ACHN (cell line): ENCODE measurements at places on chromosomes 2 and 18.
A peak's percentile ranks its signal among the peaks of the same experiment; 100 is the strongest.

GRCh38 chr2:241892299-241893137, 23.0 kb downstream of the RTP5 start:
- DNase-seq = no peak

GRCh38 chr2:172928756-172929155, 146.9 kb upstream of the MAP3K20 start:
- no peak for DNase-seq

GRCh38 chr18:60064271-60064670, 164.5 kb downstream of the PMAIP1 start:
- DNase-seq = peak; percentile 86

DNA sequence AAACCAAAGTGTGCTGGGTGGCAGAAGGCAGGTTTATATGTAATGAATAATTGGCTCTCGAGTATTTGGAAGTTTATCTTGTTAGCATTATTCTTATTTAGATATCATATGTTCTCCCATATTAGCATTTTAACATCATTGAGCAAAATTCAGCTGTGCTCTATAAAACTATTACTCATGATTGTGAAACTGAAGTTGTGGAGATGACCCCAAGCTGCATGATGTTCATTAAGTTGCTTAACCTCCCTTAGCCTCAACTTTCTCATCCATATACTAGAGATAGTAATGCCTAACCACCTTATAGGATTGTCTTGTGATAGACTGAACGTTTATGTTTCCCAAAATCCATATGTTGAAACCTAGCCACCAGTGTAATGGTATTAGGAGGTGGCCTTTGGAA, 346.3 kb downstream of the SATB2 start:
- DNase-seq = no peak

DNA sequence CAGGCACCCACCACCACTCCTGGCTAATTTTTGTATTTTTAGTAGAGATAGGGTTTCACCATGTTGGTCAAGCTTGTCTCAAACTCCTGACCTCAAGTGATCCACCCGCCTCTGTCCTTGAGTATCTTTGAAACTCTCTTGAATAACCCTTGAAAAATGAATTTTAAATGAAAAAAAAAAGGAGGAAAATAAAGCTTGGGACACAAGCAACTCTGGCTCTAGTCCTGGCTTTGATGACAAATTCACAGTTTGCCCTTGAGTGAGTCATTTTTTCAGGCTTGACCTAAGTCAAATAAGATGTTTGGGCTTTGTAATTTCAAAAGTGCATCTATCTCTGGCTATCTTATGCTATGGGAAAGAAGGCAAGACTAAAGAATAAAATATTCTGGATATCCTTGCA, 79.0 kb upstream of the TRIB2 start:
- DNase-seq = no peak

- no peak for DNase-seq
Measured at GRCh38 chr2:43292297-43292696, 65.9 kb upstream of the ZFP36L2 start.

DNA sequence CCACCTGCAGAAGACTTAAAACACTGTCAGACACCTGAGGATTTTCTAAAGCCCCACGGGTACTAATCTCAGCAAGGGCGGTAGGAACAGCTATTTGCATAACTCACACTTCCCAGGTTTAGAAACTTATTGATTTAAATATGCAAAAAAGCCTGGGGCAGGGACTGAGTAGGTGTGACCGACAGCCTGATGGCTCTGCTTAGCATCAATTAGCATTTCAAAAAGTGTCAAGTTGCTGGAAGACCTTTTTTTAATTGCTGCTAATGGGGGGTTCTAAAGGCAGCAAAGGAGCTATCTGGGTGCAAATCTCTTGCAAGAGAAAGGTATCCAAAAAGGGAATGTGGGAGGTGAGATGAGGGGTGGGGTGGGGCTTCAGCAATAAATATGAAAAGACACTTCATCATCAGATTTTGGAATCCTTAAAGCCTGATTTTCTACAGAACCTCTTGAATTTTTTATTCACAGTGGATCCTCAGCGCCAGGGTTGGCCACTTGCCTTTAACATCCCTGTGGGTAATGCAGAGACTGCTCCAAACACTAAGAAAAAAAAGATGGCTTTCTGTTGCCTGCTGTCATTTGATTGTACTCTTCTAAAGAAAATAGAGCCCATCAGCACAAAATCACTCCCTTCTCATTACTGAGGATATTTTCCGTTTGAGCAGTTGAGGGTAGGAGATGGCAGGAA, 121.1 kb upstream of the RMP24 start:
- no peak for DNase-seq

DNA sequence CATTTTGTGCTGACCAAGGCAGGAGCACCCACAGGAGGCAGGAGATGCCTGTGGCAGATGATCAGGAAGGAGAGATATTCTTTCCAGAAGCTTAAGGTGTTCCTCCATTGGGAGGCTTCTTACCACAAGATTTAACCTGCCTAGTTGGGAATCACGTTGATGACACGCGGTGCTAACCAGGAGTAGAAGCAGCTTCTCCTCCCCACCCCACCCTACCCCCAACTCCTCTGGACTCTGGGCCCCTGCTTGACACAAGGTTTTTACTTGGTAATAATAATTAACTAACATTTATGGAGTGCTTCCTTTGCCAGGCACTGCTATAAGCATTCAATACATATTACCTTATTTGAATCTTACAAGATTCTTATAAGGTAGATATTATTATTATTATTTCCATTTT, 62.5 kb upstream of the PAPOLG start:
- DNase-seq = no peak

DNA sequence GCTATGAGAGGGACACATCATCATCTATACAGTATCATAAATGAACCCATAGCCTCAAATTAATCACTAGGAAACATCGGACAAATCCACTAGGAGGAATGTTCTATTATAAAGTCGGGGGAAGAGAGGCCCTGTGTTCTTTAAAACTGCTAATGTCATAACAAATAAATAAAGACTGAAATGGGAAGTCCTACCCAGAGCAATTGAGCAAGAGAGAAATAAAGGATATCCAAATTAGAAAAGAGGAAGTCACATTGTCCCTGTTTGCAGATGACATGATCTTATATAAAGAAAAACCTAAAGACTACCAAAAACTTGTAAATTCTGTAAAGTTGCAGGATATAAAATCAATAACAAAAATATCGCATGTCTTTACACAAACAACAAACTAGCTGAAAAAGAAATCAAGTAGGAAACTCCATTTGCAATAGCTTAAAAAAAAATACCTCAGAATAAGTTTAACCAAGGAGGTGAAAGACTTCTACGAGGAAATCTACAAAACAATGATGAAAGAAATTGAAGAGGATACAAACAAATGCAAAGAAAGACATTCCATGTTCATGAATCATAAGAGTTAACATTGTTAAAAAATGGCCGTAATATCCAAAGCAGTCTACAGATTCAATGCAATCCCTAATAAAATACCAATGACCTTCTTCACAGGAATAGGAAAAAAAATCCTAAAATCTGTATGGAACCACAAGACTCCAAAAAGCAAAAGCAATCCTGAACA, 30.6 kb downstream of the RTN4 start:
- no peak for DNase-seq

DNA sequence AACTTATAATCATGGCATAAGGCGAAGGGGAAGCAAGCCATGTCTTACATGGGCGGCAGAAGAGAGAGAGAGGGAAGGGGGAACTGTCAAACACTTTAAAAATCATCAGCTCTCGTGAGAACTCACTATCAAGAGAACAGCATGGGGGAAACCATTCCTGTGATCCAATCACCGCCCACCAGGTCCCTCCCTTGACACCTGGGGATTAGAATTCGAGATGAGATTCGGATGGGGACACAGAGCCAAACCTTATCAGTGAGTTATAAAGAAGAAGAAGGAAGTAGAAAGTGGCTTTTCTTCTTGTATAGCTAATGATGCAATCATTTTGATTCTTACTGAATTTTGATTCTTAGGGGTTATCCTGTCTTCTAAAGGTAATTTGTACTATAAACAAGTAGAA, 51.4 kb downstream of the SMCHD1 start:
- DNase-seq = no peak

- DNase-seq = no peak
Measured at GRCh38 chr2:118918017-118918416, 24.0 kb upstream of the MARCO start.

DNA sequence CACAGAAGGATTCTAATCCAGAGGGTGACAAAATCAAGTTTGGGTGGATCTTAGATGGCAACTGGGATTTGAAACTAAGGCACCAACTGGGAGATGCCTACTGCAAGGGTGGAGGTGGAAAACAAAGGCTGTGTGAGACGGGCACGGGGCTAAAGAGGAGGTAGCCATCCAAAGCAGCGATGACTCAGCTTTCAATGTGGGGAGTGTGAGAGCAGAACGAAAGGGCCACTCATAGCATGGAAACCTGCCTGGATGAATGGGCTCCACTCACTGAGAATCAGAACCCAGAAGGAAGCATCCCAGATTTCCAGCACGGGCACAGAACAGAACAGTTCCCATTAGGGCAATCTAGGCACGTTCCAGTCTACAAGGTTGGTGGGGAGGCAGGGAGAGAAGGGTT, 159.5 kb downstream of the COL4A4 start:
- no peak for DNase-seq

DNA sequence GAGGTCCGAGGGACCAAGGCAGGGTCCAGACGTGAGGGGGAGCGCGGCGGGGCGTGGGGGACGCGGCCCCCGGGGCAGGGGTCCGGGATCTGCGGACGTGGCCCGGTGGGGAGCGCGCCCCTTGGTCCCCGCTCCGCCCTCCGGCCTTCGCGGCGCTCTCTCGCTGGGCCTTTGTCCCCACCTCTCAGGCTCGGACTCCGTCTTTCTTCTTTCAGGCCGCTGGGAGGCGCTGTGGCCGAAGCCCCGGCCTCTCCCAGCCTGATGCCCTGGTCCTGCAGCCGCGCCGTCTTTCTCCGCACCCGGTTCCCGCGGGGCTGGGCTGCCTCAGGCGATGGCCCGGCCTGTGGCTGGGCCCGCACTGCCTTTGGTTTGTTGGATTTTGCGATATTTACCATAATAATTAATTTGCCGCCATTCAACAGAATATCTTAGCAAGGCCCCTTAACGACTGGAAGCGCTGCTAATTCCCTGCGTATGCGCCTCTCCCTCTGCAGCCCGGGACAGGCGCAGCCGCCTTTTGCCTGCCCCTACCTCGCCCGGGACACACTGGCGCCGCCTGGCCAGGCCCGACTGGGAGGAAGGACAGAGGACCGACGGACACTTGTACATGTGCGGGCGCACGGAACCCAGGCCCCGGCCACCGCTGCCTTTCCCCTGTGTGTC, 10.8 kb downstream of the SIX3 start:
- DNase-seq = peak; percentile 85

GRCh38 chr2:28209261-28209691, 183.4 kb upstream of the FOSL2 start:
- DNase-seq = no peak

DNA sequence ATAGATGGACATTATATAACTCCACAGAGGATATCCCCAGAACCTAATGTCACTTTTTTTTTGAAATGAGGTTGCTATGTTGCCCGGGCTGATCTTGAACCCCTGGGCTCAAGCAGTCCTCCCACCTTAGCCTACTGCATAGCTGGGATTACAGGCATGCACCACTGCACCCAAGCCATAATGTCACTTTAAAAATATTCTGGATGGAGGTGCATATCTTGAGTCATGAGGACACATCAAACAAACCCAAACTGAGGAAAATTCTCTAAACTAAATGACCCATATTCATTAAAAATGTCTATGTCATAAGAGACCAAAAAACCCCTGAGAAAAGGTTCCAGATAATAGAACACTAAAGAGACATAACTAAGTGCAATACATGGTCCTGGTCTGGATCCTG, 36.3 kb downstream of the OSGEPL1 start:
- peak; percentile 34 for DNase-seq

DNA sequence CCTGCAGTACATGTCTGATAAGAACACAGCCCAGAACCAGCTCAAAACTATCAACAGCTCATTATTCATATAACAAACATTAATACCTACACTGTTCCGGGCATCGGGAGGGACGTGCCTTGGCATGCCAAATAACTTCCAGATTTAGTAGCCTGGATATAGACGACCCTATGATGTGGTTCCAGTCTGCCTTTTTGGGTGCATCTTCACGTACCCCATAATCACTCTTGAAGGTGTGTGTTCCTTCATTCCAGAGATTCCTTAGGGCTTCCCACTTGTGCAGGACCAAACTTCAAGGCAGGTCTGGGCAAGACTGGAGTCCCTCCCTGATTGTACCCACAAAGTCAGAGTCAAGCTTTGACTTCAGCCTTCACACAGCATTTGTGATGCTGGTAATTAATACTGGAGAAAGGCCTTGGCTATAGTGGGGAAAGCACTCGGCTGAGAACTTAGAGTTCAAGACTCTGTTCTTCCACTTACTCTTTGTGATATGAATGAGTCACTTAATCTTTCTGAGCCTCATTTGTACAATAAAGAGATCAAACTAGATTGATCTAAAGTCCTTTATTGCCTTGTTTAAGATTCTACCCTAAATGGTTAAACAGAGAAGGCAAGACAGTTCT, 27.7 kb upstream of the SPATS2L start:
- no peak for DNase-seq

- no peak for DNase-seq
Measured at GRCh38 chr2:188970211-188970610, 4.0 kb upstream of the COL3A1 start.

GRCh38 chr18:77055429-77056300, 76.9 kb downstream of the MBP start:
- no peak for DNase-seq

DNA sequence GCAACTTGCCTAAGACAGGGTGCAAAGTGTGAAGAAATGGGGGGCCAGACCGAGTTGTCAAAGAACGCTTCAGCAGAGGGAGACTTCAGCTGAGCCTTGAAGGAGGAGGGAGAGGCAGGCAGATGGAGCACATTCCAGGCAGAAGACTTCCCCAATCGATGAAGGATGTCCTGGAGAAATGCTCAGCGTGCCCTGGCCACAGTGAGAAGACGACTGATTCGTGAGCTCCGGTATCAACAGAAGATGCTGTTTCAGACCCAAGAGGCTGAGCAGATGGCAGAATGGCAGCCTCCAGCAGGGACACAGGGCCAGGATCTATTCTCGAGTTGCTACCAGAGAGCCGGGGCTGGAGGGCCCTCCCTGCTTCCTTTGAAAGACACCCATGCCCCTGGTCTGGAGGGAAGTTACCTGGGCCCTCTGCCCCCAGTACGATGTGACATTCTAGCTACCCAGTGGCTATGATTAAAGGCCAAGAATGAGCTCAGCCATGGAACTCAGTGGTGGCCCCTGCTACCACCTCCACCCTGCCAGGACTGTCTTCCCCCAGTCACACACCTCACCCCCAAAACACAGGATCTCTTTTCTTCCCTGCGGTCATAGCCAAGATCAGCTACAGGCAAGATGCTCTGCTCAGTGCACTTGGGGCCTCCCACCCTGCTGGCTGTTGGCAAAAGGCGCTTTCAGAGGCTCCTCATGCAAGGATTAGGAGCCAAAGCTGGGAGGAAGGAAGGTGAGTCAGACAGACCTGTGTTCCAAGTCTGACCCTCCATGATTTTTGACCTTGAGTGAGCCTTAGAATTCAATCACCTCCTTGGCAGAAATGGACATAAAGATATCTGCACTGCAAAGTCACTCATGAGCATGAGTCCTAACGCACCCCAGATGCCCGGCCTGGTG, 84.3 kb downstream of the TFCP2L1 start:
- no peak for DNase-seq

- DNase-seq = no peak
Measured at GRCh38 chr2:8889978-8890377, 52.6 kb upstream of the KIDINS220 start.
